ENCODE measurements at places on chromosomes 1 and 21.

GRCh38 chr1:204094856-204095634 lies 22.1 kb downstream of the SOX13 start:
- DNase-seq: no peak

- DNase-seq: no peak
Measured at GRCh38 chr1:234217316-234217840, 155.9 kb upstream of the COA6 start.

- DNase-seq: no peak
Measured at GRCh38 chr1:26797627-26798026, 9.9 kb downstream of the PIGV start.

- no peak for DNase-seq
Measured at GRCh38 chr1:180144659-180145357, 9.9 kb upstream of the QSOX1 start.

DNA sequence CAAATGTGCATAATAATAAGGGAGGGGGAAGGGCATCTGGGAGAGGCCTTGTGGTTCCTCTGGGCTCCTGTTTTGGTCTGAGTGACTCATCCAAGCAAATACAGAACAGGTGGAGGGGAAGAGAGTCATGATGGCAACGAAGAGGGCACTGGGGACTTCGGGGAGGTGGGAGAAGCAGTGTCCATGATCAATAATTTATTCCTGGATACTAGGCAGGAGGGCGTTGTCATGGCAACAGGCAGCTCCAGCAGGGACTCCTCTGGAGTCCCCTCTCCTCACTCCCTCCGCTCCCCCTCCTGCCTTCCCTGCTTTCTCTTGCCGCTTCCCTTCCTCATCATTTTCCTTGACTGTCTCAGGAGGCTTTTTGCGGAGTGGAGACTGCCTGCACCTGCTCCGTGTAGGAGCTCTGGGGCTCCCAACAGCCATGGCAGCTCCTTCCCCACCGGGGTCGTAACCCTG lies 12.3 kb upstream of the NFASC start:
- no peak for DNase-seq

DNA sequence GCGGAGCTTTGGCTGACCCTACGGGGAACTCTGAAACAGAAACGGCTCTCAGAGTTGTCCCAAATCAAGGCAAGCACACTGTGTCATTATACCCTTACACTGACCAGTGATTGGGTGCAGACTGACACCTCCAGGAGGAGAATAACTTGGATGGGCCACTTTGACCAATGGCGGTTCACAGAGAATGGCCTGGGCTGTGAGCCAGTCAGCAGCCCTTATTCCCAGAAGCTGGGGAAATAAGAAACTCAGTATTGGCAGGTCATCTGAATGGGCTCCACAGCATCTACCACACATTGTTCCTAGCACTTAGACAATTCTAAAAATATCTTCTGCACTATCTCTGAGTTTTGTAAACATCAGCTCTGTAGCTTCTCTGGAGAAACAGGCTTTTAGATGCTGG lies 265.2 kb downstream of the ADGRL2 start:
- no peak for DNase-seq

- no peak for DNase-seq
Measured at GRCh38 chr21:31992391-31992790, 119.6 kb downstream of the HUNK start.

DNA sequence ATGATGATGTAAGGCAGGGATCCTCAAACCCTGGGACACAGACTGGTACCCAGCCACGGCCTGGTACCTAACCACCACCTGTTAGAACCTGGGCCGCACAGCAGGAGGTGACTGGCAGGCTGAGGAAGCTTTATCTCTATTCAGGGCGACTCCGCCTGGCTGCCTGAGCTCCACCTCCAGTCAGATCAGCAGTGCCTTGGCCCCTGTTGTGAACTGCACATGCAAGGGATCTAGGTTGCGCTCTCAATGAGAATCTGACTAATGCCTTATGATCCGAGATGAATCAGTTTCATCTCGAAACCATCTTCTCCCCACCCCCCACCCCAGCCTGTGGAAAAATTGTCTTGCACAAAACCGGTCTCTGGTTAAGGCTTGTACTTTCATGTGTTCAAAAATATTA lies 4.2 kb downstream of the RNPC3 start:
- DNase-seq: no peak

- DNase-seq: no peak
Measured at GRCh38 chr1:162929177-162929576, 68.2 kb upstream of the CCDC190 start.

- peak; percentile 62 for DNase-seq
Measured at GRCh38 chr1:153957744-153958110, 685 bp downstream of the CRTC2 start.

DNA sequence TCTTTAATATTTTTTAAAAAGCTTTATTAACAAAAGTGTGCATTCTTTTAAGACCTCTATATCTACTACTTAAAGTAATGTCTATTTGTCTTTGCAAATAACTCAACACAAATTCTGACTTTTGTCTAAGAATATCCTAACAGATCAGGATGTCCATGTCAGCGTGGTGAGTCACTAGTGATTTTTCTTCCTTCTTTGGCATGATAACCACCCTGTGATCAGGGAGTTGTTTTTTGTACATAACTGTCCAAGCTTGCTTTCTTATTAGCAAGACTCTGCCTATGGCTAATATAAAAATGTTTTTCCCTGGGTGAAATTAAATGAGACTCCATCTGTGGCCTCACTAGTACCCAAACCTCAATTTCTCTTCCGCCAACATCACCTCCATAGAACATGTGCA lies 688.9 kb upstream of the ADGRL2 start:
- no peak for DNase-seq

DNA sequence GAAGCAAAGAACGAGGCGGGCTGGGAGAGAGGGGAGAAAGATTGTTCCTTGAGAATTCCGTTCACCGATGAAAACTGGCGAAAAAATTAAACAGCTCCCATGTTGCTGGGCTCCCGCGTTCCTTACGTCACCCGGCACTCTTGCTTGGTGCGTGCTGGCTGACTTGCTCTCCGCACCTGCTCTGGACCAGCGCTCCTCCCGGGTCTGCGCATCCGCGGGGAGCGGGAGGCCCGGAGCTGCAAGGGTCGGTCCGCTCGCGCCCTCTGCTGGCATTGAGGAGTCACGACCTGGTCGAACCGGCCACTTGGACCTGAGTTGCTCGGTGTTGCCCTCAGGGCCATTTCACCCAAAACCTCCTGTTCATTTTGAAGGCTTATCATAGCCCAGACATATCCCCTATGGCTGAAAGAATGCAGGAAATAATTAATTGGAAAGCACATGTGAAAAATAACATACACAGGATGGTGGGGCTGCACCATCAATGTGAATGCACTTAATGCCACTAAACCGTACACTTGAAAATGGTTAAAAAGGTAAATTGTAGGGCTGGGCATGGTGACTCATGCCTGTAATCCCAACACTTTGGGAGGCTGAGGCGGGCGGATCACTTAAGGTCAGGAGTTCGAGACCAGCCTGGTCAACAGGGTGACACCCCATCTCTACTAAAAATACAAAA lies 98.9 kb upstream of the BACE2 start:
- peak; percentile 34 for DNase-seq

DNA sequence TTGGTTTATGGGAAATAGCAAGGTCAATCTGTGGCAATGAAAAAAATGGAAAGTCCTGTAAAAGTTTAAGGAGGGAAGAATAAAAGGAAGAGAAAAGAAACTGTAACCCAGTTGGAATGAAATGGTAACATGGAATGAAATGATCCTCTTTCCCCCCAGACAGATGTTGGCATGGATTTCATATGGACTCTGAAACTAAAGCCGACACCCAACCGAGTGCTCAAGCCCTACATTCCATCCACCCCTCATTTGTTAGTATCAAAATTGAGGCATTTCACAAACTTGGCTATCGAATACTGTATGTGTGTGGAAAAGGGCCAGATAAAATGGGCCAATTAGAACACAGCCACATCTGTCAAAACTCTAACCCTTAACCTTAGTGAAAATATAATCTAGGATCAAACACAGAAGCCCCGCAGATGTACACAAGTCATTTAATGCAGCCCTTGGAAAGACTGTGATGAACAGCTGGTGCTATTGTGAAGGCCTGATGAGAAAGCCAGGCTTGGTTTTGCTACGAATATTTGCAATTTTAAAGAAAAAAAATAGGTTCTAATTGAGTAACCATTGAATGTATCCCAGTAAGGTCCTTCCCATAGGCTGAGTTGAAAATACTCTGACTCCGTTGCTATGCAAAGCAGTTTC lies 72.6 kb upstream of the RGL1 start:
- DNase-seq: no peak

- DNase-seq: no peak
Measured at GRCh38 chr1:53176452-53177208, 20.0 kb upstream of the CPT2 start.

DNA sequence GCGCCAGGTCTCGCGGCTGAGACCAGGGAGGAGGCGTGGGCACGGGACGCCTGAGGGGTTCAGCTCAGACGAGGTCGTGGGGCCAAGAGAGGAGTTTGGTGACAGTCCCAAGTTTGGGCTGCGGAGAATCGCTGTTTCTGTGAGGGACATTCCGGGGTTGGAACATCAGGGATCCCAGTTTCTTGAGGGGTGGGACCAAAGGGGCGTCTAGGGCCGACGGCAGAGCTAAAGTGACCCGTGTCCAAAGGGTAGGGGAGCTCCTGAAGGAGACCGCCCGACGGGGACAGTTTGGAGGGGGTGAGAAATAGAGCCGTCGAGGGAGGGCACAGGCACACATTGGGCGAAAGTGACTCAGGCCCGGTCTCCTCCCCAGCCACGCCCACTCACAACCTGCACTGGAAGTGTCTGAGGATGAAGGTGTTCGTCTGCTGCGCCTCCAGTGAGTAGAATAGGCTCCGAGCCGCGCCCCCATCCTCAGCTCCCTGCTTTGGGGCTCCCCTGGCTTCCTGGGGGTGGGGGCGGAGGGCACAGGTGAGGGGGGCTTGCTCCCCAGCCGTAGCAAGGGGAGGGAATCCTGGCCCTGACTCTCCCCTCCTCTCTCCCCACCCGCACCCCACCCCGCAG lies 7.0 kb downstream of the EFNA3 start:
- peak; percentile 67 for DNase-seq

DNA sequence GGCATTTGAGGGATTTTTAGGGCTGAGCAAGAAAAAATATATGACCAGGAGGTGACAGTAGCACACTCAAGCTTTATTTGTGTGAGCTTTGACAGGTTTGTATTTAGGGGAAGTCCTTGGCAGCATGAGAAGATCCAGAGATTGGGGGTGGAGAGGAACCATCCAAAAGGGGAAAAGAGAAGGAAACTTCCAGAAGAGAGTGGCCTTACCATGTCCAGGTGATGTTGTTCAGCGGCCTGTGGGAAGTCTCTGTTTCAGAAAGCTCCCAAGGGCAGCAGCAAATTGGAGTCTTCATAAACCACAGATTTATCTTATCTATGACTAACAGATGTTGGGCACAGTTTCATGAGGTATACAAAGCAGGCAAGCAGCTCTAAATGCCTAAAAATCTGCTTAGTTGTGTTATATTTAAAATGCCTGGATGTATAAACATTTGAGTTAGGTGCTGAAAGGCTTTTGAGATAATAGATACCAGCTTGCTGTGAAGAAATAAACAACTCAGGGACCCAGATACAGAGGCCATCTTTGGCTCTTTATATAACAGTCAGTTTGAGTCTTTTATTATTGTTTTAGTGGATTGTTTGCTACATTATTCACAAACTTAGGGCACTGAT lies 21.2 kb upstream of the ADAR start:
- no peak for DNase-seq

- DNase-seq: no peak
Measured at GRCh38 chr1:192438737-192439136, 121.9 kb downstream of the RGS21 start.

- peak; percentile 98 for DNase-seq
Measured at GRCh38 chr1:38012363-38013226, at the start of gene UTP11. UTP11 (plus strand) TSS chr1:38012734; CDS start chr1:38012803, 69 bp downstream.

DNA sequence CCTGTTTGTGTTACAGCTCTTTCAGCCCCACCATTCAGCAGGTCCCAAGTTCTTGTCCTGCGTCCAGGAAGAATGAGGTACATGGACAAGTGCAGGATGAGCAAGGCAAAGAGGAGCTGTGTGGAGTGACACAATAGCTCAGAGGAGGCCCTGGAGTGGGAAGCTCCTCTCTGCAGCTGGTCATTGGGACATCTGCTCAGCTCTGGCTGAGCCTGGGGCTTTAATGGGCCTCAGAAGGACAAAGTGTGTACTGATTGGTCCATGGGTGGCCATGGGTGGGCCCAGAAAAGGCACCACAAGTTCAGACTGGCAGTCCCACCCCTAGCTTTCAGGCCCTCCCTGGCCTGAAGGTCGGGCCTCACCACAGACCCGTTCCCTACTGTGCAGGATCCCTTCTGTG lies 14.7 kb upstream of the HYI start:
- no peak for DNase-seq

DNA sequence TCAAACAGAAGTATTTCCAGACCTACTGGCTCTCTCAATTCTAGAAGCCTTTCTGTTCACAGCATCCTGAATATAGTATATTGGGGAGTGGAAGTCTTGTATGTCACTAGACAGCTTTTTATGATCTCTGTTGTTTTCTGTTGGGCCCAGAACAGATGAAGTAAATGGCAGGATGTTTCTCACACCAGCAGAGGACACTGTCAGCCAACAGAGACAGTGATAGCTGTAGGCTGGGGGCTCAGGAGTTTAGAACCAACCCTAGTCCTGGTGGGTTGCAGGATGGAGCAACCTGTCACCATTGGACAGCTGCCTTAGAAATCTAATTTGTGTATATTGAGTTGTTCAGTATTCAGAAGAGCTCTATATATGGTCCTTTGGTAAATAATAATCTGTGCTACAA lies 16.9 kb downstream of the AGO1 start:
- no peak for DNase-seq

DNA sequence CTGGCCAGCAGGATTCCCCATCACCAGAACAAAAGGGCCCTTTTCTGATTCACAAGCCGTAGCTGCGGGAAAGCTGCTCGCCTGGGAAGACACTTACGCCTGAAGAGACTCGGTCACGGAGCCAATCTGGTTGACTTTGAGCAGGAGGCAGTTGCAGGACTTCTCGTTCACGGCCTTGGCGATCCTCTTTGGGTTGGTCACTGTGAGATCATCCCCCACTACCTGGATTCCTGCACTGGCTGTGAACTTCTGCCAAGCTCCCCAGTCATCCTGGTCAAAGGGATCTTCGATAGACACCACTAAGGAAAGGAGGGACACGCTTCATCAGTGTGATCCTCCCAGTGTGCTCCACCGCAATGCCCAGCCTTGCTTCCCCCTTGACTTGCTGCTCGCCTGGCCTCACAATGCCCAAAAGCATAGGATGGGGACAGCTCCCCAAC lies 14.7 kb downstream of the ENO1 start:
- no peak for DNase-seq

DNA sequence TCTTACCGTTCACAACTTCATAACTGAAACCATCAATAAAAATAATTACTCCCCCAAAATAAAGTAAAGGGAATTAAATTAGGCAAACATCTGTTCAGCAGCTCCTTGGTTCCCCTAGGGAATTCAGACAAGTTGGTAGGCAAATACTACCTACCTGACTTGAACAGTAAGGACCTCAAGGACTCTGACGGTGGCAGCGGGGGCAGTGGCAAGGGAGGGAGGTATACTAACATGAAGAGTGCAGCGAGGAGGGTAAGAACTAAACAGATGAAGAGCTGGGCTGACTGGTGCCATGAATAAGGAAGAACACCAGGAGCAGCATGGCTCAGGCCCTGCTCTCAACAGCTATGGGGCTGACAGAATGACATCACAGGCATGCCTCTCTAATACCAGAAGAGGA lies 33.1 kb downstream of the MTOR start:
- DNase-seq: peak; percentile 59
